CD14-positive monocyte (primary cell): ENCODE measurements at places on chromosomes 12 and 14. TPM values are rescaled to one million over a fixed set of nuclear protein-coding genes. Genes with fewer than 3 reads are reported as not detected.

CRIP2 gene
- polyA plus RNA-seq = 3.5 and 4.0 TPM in 2 replicates

MANSC1 gene
- polyA plus RNA-seq = 1.5 TPM

ASPG gene
- not detected for polyA plus RNA-seq

NGB gene
- not detected for polyA plus RNA-seq

C12orf50 gene
- polyA plus RNA-seq = not detected in 2 replicates

SPIC gene
- 0.10 and 0.13 TPM in 2 replicates for polyA plus RNA-seq

MEG3 gene
- 1.2 and 1.7 TPM in 2 replicates for polyA plus RNA-seq

GRCh38 chr12:122834921-122835749 lies at the start of gene HIP1R:
Gene HIP1R, plus strand, starts transcription at chr12:122835457. Its CDS starts 94 bp downstream, at chr12:122835551.
- H3K4me1 ChIP-seq = peaks cover 23% of the 10 kb centered on the region
- H3K27me3 ChIP-seq = peaks cover 48% of the 10 kb centered on the region
- no peaks in the 10 kb centered on the region for H3K36me3 ChIP-seq
- H3K27ac ChIP-seq = no peak within 1 kb of the TSS

GRCh38 chr14:34093883-34094282 lies 143.0 kb upstream of the EGLN3 start:
- no peak overlapping the region for H3K27ac ChIP-seq
- no peaks in the 10 kb centered on the region for H3K27me3 ChIP-seq
- H3K36me3 ChIP-seq = no peaks in the 10 kb centered on the region
- H3K4me1 ChIP-seq = no peaks in the 10 kb centered on the region

- no peak for DNase-seq
- H3K4me3 ChIP-seq = no peak overlapping the region
- no peak overlapping the region for H3K27ac ChIP-seq
- H3K27me3 ChIP-seq = peaks cover 2% of the 10 kb centered on the region
- H3K4me1 ChIP-seq = no peaks in the 10 kb centered on the region
- no peaks in the 10 kb centered on the region for H3K36me3 ChIP-seq
Observed at GRCh38 chr14:99234355-99234754, 37.6 kb downstream of the BCL11B start.

GRCh38 chr12:121582583-121583333 lies 1.9 kb upstream of the KDM2B start:
- no peaks in the 10 kb centered on the region for H3K36me3 ChIP-seq
- peak overlapping the region; percentile 90 for H3K27ac ChIP-seq
- no peak for DNase-seq
- H3K4me1 ChIP-seq = peaks cover 37% of the 10 kb centered on the region
- no peaks in the 10 kb centered on the region for H3K27me3 ChIP-seq

- H3K27me3 ChIP-seq = peaks cover 37% of the 10 kb centered on the region
- no peak overlapping the region for H3K27ac ChIP-seq
- no peak overlapping the region for H3K4me3 ChIP-seq
- no peak for DNase-seq
Observed at GRCh38 chr12:57607958-57608663, 3.1 kb upstream of the ARHGEF25 start.

DNA sequence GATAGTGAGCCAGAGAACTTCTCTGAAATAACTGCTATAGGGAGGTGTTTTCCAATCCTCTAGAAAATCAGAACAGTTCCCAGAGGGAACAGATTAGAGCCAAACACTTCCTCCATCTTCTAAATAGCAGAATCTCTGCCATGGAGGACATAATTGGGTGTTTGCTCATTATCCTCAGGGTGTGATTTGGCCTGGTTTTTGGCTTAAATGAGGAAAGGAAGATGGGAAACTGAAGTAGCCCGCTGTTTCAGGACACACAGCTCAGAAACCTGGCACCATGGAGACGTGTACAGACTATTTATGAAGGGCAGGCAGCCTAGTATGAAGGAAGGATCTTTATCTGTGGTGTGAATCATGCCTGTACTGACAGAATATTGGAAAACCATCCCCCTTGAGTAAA lies 231.7 kb upstream of the PRKD1 start:
- no peaks in the 10 kb centered on the region for H3K4me1 ChIP-seq
- no peak for DNase-seq
- H3K36me3 ChIP-seq = no peaks in the 10 kb centered on the region
- H3K4me3 ChIP-seq = no peak overlapping the region

DNA sequence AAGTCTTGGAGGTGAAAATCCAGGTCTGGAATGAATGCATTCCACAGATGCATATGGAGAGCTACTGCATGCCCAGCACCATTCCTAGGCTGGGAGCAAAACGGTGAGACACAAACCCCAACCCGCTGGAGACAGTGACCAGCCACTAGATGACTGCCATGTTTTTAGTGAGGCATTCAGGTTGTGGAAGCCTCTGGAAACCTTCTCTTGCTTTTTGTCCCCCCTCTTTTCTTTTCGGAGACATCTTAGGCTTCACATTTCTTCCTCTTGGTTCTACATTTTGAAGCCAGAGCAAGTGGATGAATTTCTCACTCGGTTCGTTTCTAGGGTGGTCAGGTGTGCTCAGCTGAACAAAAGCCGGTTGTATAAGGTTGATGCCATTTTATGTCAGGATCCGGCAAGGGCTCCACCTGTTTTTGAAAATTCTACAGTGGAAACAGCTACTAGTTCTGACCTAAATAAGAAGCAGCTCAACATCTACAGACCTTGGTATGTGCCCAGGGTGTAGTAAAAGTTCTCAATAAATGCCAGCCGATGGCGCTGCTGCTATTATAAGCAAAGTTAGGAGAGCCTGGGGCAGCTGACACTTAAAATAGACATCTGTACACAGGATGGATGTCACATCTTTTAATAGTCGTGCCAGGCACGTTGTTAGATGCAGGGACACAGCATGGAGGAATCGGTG lies 1.8 kb upstream of the ZNF839 start:
- no peak overlapping the region for H3K27ac ChIP-seq
- no peaks in the 10 kb centered on the region for H3K27me3 ChIP-seq
- DNase-seq = no peak
- H3K4me1 ChIP-seq = peaks cover 52% of the 10 kb centered on the region
- H3K36me3 ChIP-seq = no peaks in the 10 kb centered on the region

- no peaks in the 10 kb centered on the region for H3K36me3 ChIP-seq
- H3K27me3 ChIP-seq = no peaks in the 10 kb centered on the region
- H3K4me1 ChIP-seq = no peaks in the 10 kb centered on the region
- no peak overlapping the region for H3K27ac ChIP-seq
- no peak for DNase-seq
- H3K4me3 ChIP-seq = no peak overlapping the region
Observed at GRCh38 chr12:79302162-79302814, 388.5 kb downstream of the PAWR start.

DNA sequence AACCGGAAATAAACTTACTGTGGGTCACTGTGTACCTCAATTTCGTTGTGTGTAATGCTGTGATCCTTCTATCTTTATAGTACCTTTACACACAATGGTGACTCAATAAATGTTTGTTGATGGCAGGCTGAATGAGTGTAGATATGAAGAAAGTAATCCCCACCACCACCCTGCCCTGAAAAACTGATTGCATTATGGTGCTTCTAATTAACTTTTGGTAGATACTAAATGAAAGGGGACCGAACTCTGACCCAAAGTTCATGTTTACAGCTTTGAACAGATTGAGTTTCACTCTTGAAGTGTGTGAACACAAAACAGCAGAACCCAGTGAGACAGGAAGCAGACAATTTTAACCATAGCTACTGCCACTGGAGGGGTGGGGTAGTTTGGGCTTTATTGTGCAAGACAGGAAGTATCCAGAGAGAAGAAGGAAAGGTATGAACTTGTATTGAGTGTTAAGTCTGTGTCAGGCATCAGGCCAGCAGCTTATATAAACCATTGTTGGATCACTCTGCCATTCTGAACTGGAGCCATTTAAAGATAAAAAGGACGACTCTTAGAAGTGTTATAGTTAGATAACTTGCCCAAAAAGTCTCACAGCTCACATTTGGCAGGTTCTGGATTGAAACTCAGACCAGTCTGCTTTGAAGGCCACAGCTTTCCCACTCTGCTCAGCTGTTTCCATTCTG lies 197.0 kb upstream of the AMIGO2 start:
- H3K27me3 ChIP-seq = no peaks in the 10 kb centered on the region
- DNase-seq = peak; percentile 66
- no peaks in the 10 kb centered on the region for H3K36me3 ChIP-seq
- H3K4me1 ChIP-seq = peaks cover 31% of the 10 kb centered on the region

DNA sequence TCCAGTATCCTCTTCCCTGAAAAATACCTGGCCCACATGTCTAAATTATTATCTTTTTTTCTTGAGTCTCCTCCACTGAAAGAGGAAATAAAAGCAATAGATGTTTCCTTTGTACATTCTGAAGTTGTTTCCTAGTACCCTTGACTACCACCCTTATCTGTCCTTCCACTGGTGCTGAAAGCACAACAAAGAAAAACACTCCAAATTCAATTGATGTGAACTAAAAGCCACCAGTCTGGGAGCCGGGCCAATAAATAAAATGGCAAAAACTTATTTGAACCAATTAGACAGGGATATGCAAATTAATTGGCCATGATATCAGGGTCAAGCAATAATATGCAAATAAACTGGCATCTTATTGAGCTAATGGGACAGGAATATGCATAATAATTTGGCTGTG lies 330.5 kb downstream of the PAWR start:
- no peak overlapping the region for H3K4me3 ChIP-seq
- no peaks in the 10 kb centered on the region for H3K36me3 ChIP-seq
- no peaks in the 10 kb centered on the region for H3K4me1 ChIP-seq
- no peak for DNase-seq
- no peak overlapping the region for H3K27ac ChIP-seq
- no peaks in the 10 kb centered on the region for H3K27me3 ChIP-seq

GRCh38 chr14:71324767-71325272 lies 417.6 kb downstream of the PCNX1 start:
- no peaks in the 10 kb centered on the region for H3K27me3 ChIP-seq
- H3K27ac ChIP-seq = peak overlapping the region; percentile 64
- no peak overlapping the region for H3K4me3 ChIP-seq
- H3K36me3 ChIP-seq = no peaks in the 10 kb centered on the region
- H3K4me1 ChIP-seq = peaks cover 66% of the 10 kb centered on the region
- peak; percentile 82 for DNase-seq

- H3K36me3 ChIP-seq = no peaks in the 10 kb centered on the region
- no peaks in the 10 kb centered on the region for H3K4me1 ChIP-seq
- no peaks in the 10 kb centered on the region for H3K27me3 ChIP-seq
- DNase-seq = no peak
Observed at GRCh38 chr14:60922050-60922449, 58.8 kb downstream of the TRMT5 start.

- H3K27ac ChIP-seq = no peak overlapping the region
- DNase-seq = peak; percentile 2
- no peaks in the 10 kb centered on the region for H3K4me1 ChIP-seq
- H3K4me3 ChIP-seq = no peak overlapping the region
- peaks cover 12% of the 10 kb centered on the region for H3K27me3 ChIP-seq
Observed at GRCh38 chr12:107992870-107993451, 136.1 kb upstream of the WSCD2 start.

DNA sequence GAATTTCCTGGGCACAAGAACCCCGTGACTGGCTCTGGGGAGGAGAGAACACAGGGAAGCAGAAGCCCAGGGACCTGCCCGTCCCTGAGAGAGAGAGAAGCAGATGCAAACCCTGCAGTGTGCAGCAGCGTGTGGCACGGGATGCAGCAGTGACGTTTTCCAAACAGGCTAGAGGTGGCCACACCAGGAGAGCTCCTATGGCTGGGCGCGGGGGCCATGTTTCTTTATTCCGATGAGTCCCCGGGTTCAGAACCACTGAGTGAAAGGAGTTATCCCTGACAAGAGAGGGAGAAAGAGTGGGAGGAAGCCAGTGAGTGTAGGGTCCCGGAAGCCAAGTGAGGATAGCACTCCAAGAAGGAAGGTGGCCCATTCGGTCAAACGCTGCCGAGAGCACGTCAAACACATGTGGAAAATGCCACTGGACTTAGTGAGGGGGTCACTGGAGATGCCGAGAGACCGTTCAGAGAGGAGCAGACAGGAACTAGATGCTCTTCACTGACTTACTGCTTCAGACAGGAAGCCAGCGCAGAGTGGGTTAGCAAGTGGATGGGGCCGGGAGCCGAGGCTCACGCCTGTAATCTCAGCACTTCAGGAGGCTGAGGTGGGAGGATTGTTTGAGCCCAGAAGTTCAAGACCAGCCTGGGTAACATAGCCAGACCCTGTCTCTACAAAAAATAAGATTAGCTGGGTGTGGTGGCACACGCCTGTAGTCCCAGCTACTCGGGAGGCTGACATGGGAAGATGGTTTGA lies 123.0 kb downstream of the BCL11B start:
- no peak overlapping the region for H3K4me3 ChIP-seq
- no peaks in the 10 kb centered on the region for H3K36me3 ChIP-seq
- H3K4me1 ChIP-seq = no peaks in the 10 kb centered on the region
- no peak for DNase-seq

DNA sequence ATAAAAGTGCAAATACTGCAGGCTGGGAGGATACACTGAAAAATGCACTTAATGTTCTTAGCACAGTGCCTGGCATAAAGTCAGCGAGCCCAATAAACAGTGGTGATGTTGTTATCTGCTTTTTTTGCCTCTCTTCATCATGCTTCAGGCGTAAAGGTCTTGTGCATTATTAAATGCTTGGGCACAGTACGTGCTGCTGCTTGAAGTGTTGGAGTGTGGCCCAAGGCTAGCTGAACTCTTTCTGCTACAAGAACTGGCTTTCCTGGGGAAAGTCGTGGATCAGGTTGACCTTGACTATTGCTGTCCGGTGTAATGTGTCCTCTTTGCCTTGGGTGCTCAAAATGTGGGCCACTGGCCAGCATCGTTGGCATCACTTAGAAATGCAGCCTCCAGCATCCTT lies 43.0 kb downstream of the SMOC1 start:
- no peak overlapping the region for H3K27ac ChIP-seq
- H3K27me3 ChIP-seq = no peaks in the 10 kb centered on the region

DNA sequence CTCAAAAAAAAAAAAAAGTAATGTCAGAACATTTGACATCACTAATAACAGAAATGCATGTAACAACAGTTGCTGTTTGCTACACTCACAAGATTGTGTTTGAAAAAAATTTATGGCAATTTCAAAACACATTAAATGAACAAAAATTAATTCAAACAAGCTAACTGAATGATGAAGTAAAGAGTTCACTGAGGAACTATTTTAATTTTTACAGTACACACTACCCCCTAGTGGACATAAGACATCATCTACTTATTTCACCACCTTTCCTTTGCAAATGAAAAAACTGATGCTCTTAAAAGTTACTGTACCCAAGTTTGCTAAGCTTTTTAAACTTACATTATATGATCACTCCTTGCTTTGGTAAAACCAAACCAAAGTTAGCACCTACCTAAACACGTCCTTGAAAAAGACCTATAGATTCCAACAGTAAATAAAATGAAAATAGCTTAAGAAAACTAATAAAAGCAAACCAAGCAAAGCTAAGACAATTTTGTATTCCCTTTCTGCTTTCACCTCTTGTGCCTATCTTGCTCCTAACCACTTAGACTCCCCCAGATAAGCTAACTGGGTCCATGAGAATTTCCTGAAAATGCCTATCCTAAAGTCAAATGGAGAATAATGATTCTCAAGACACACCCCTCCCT lies 22.2 kb downstream of the UBE2N start:
- H3K4me3 ChIP-seq = no peak overlapping the region
- H3K4me1 ChIP-seq = peaks cover 4% of the 10 kb centered on the region
- H3K27me3 ChIP-seq = no peaks in the 10 kb centered on the region
- DNase-seq = peak; percentile 44
- H3K36me3 ChIP-seq = no peaks in the 10 kb centered on the region

DNA sequence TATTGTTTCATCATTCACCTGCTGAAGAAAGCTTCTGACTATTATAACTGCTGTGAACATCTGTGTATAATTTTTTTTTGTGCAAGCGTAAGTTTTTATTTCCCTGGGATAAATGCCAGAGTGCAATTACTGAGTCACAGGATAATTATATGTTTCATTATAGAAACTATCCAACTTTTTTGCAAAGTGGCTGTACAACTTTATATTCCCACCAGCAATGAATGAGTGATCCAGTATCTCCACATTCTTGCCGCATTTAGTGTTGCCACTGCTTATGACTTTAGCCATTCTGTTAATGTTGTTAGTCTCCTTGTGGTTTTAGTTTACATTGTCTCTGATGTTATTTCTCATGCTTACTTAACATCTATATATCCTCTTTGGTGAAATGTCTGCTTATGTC lies 88.1 kb upstream of the CCDC175 start:
- no peaks in the 10 kb centered on the region for H3K36me3 ChIP-seq
- no peaks in the 10 kb centered on the region for H3K4me1 ChIP-seq
- H3K27me3 ChIP-seq = no peaks in the 10 kb centered on the region
- no peak overlapping the region for H3K4me3 ChIP-seq
- no peak for DNase-seq
